PC-3 (cell line): ENCODE measurements at places on chromosomes 7 and 10. TPM values are rescaled to one million over a fixed set of nuclear protein-coding genes. Genes with fewer than 3 reads are reported as not detected.

DNA sequence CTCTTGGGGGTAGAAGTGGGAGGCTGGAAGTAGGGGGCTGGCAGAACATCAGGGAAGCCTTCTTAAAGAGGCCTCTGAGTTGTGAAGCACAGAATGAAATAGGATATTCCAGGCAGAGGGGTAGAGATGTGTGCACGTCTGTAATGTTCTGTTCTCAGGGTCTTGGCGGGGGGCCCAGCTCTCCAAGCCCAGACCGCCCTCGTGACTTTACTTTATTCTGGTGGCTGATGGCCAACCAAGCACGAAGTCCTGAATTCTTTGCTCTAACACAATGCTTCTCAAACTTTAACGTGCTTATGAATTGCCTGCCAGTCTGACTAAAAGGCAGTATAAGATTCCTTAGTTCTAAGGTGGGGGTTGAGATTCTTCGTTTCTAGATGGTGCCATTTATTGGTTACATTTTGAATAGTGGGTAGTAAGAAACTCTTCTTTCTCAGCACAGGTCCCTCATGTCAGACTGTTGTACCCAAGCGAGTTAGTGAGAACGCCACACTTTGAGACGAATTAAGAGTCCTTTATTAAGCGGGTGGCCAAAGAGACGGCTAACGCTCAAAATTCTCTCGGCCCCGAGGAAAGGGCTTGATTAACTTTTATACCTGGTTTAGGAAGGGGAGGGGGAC is 8.2 kb downstream of the PRXL2A start:
- DNase-seq, result no peak

DNA sequence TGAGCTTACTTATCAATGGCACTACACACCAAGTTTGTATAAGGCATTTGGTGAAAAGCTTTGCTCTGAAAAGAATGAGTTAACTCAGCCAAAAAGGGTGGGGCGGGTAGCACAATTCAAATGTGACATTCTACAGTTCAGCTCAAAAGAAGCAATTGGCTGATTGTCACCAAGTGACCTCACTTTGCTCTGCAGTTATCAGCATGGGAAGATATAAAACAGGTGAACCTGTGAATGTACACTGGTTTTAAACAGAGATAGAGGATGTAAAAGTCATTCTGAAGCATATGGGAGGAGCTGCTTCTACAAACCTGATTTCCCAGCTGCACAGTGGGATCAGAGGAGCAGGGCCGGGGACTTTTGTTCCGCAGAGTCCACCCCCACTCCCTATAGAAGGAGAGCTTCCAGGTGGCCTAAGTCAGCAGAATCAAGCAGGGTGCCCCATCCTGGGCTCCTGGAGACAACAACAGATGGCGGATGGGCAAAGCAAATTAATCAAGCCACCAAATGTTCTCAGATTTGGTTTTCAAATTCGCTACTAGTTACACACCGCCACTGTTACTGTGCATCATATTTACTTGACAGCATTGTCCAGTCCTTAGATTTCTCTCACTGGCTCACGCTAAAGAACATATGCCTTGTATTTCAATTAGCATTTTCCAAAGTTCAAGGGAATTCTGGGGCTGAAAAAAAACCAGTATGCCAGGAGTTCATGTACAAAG is 27.5 kb upstream of the NPVF start:
- DNase-seq, result no peak

GRCh38 chr7:159019111-159019510 is 125.6 kb downstream of the VIPR2 start:
- DNase-seq, result peak; percentile 9

- no peak for DNase-seq
Measured at GRCh38 chr7:153446490-153446889, 605.7 kb upstream of the DPP6 start.

DNA sequence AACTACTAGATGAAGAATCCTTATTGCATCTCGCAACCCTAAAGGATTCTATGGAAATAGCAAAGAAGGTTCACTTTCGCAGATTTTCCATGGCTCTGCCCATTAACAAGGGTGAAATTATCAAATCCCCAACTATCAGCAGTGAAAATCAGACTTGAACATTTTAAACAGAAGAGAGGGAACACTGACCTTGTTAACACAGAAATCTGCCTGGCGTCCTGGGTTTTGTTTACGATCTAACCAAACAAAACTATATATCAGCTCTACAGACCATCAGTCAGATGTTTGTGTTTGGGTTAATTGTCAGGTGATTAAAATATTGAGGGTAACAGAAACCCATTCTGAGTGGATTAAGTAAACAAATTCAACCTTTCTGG is 1.9 kb downstream of the CTTNBP2 start:
- DNase-seq, result no peak

DNA sequence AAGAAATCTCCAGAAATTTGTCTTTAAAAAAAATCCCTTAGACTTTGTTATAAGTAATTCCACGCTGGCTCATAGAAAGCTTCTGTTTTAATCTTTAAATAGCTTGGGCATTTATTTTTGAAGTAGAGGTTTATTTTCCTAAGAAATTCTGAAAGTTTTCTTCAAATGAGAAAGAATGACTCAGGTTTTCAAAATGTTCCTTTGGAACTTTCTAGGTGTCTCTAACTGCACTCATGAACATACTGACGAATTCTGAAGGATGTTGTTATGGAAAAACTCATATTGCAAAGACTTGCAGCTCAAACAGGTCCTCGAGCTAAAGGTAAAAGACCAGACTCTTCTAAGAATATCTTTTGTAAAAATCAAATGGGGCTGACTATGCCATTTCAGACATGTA is 10.7 kb downstream of the DGKI start:
- no peak for DNase-seq

DNA sequence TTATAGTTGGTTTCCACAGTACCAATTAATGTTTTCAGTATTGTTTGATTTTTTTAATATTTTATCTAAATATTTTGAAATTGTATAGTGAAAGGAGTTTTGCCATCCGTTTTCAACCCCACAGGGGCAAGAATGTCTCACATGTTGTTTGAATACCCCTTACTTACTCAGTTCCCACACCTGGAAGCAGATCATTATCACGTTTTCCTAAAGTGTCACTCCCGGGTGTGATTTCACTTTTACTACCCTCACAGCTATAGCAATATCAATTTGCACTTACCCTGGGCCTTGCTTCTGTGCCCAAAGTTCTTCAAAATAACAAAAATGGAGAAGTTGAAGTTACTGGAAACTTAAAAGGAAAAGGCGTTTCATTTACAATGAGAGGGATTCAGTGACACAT is 228.1 kb downstream of the CSTF2T start:
- no peak for DNase-seq

DNA sequence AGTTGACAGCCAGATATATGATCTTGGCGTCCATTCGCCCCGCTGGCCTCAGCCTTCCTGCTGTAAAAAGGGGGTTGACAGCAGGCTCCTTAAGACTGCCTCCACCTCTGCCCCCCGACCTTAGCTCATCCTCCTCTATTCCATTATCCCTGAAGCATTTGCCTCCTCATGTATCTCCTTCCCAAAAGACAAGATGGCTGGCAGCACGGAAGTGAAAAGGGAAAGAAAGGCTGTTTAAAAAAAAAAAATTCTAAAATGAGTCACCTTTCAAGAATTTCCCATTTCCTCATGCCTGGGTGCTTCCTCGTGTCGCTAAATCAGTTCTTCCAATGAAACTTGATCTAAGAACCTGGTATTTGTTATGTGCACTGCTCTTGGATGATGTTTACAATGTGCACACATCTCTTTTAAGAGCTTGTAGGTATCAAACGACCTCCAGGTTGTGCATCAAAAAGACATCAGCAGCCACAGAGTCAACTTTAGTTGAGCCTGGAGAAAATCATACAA is 1.7 kb downstream of the SCRN1 start:
- DNase-seq, result peak; percentile 94

The GIMAP1 gene
- not detected in 2 replicates for total RNA-seq

The SND1 gene
- total RNA-seq, result 139 and 158 TPM in 2 replicates

The CCL26 gene
- total RNA-seq, result 7.1 and 8.2 TPM in 2 replicates

The HPSE2 gene
- 0.15 TPM in 1 of 2 replicates, not detected in the other for total RNA-seq
